ENCODE measurements at places on chromosomes 11 and 22.

- DNase-seq = no peak
Measured at GRCh38 chr11:60912223-60912850, 1.6 kb upstream of the TMEM109 start.

- no peak for DNase-seq
Measured at GRCh38 chr11:91365986-91366585, 858.5 kb upstream of the FAT3 start.

DNA sequence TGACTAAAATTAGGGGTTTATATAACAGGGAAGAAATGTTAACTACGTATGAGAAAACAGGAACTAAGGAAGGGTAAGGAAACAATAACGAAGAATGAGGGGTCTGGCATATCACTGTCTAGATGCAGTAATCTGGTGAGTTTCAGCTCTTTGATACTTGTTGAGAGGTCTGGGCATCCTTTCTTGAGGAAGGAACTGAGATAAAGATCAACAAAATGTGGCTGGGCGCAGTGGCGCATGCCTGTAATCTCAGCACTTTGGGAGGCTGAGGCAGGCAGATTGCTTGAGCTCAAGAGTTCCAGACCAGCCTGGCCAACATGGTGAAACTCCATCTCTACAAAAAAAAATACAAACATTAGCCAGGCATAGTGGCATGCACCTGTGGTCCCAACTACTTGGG, 2.7 kb downstream of the DCDC1 start:
- no peak for DNase-seq

GRCh38 chr11:17859552-17859951, 125.0 kb downstream of the KCNC1 start:
- DNase-seq = no peak

Measured in stimulated activated CD4-positive, alpha-beta T cell treated with anti-CD3 and anti-CD28 coated beads, Interleukin-15, amount 100 ng/mL, for 48 hours (primary cell).